Stimulated activated CD4-positive, alpha-beta T cell treated with anti-CD3 and anti-CD28 coated beads, Interleukin-4, amount 100 ng/mL, for 1 hour (primary cell): ENCODE measurements at places on chromosomes 7 and 10.

GRCh38 chr10:110410329-110411046, 87.2 kb upstream of the DUSP5 start:
- DNase-seq, result no peak

- DNase-seq, result no peak
These were observed 28.9 kb upstream of the ASAH2 start for GRCh38 chr10:50280049-50280841.

DNA sequence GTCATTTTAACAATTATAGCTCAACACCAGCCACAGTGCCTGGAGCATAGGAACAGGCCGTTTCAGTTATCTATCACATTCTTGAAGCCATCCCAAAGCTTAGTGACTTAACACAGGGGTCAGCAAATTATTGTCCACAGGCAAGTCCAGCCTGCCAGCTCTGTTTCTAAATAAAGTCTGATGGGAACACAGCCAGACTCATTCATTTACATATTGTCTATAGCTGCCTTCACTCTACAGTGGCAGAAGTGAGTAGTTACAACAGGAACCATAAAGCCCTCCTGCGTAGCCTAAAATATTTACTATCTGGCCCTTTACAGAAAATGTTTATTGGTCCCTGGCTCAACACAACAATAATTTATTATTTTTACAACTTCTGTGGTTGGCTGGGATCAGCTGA, 407.5 kb upstream of the AUTS2 start:
- no peak for DNase-seq

DNA sequence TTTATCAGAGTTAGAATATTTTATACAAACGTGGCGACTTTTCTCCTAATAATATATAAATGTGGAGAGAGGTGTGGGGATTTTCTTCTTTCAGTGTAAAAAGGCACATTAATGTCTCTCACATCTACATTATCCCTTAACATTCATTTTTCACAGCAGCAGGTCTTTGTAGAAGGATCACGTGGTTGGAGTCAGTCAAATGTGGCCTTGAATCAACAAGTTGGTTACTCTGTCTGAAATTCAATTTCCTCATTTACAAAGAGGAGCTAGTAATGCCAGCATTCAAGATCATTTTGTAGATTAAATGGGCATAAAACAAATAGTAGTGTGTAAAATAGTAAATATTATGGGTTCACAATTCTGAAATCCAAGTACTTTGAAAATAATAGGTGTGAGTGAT, 183.1 kb upstream of the SEMA3E start:
- DNase-seq, result no peak

DNA sequence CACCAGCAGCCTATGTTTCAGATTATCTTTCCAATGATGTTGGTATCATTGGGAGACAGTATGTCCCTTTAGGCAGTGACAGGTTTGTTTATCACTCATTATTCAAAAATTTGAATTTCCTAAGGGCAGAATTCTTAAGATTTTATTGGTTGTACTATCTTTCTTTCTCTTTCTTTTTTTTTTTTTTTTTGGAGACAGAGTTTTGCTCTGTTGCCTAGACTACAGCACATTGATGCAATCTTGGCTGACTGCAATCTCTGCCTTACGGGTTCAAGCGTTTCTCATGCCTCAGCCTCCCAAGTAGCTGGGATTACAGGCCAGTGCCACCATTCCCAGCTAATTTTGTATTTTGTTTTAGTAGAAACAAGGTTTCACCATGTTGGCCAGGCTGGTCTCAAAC, 111.2 kb downstream of the PON1 start:
- no peak for DNase-seq

DNA sequence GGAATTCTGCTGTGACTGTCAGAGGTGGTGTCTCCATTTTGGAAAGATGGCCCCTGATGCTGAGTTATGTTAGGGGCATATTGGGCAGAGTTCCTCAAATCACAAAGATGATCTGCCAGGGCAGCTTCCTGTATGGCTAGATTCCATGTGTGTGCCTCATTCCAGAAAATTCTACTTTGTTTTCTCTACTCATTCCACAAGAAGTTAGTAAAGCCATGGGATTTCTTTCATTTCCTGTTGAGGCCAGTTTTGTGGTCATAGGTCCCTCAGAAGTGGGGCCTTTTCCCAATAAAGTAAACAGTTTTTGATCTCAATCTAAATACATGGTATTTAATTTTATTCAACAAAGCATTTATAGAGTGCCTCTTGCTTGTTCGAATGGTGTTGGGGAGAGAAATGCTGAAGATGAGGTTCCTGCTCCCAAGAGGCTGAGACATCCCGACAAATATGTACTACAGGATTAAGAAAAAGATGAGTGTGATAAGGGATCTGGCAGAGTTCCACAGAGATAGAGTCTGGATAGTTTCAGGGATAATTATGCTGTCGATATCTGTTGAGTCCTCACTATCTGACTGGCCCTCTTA, 33.0 kb downstream of the MINDY4 start:
- DNase-seq, result no peak

GRCh38 chr10:69867699-69868558, 66.2 kb downstream of the COL13A1 start:
- no peak for DNase-seq

DNA sequence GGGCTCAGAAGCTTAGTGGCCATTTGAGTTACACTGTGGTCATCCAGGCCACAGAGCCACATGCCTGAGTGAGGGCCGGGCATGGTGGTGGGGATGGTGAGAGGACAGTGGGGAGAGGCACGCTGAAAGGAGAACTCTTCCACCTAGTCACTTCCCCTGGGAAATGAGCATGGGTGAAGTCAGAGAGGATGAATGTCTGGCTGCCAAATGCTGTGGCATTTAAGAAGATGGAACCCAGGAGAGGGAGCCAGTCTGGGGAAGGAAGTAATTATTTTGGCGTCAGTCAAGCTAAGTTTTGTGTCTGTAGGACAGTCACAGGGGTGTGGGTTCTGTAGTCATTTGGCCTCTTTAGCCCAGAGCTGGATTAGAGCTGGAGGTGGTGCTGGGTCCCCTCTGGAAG, 86.0 kb upstream of the PODXL start:
- no peak for DNase-seq

- DNase-seq, result no peak
These were observed 161.5 kb downstream of the SEMA3D start for GRCh38 chr7:85025312-85025756.

GRCh38 chr10:127920306-127921074, 13.6 kb downstream of the PTPRE start:
- no peak for DNase-seq

DNA sequence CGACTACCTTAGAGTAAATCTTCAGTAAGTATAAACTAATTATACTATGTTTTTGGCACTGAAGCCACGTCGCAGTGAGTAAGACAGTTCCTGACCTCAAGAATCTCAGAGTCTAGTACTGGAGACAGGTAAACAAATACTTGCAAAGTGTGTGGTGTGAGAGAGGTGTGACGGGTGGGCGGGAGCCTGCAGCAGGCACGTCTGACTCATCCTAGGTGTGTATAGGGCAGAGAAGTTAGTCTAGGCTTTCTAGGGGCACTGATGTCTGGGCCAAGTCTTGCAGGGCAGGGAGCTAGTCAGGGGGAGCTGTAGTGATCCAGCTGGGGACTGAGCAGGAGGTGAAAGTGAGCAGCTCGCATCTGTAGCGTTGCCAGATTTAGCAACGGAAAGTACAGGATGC, 35.9 kb upstream of the SFTPD start:
- DNase-seq, result peak; percentile 27

DNA sequence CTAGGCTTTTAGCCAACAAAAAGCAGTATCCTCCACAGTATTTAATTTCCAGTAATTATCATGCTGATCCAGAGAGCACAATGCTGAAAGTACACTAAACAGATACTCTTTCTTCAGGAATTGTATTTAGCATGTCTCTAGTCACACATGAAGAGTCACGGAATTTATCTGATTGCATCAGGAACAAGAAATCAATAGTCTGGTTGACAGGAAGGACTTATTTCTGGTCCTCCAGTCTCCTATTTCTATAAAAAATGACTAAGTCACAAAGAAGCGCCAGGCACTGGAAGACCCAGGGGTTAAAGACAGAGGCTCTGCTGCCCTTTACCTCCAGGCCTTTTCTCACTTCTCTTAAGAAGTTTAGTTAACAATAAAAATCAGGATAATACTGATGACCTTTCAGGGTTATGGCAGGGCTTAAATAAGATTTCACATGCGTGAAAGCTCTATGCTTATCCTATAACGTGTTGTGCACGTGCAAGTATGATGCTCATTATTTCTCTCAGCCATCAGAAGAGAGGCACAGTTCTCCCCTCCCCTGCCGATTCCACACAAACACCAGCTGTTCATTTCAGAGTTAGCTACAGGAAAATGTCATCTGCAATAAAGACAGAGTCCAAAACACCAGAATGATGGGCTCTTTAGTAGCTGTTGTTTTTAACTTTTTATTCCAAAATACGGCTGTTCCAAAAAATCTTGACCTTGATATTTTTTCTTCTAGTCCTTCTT, 36.9 kb downstream of the SLC26A4 start:
- no peak for DNase-seq

DNA sequence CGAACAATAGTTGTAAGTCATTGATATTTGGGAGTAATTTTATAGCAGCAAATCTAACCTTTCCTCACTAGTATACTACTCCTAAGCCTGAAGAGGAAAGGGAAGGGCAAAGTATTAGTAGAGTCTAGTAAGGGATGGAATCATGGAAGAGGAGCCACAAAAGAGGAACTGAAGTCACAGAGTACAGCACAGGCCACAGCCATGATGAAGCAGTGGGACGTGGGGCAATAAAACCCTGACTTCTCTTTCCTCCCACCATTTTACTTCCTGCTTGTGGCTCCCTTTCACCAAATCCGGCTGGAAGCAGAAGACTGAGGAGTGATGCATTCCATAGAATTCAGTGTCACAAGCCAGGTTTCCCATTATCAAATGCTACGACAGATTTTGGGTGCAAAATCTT, 58.7 kb downstream of the CABCOCO1 start:
- no peak for DNase-seq

DNA sequence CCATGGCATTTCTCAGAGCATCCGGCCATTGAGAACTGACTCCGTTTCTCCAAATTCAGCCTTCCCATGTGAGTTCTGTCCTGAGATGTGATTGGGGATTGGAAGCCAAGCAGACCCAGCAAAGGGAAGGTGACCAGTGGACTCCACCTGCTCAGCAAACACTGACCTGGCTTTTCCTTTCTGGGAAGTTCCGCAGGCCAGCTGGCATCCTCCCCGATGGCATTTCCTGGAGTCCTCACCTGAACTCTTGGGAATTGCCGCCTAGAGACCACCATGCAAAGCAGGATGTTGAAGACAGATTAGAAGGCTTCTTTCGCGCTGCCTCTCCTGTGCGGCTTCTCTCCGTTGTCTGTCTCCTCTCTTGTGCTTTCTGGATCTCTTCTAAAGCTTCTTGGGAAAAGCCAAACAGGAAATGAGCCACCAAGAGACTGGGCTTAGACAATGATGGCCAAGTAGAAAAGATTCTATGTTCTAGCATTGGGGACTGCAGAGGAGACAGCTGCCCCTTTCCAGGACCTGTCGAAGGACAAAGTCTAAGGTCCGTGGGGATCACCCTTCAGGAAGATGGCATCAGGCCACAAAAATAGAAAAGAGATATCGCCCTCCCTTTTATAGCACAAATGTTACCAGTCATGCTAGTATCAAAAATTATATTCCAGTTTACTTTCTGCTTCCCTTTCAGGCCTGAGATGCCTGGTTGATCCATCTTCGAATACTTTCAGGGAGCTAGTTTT, 103.7 kb upstream of the INSYN2A start:
- no peak for DNase-seq

DNA sequence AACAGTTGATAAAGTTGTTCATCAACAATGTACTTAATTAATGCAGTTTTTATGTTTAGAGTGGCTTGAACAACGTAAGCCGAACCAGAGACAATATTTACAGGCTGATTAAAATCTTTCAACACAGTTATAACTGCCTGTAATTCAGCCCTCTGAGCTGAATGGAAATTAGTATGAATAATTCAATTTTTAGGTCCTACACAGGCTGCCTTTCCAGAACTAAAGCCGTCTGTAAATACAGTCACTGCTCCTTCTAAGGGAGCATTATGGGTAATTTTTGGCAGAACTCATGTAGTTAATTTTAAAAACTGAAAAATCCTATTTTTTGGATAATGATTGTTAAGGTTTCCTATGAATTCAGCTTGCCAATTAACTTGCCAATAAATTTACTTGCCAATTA, 2.6 kb upstream of the GIMAP4 start:
- no peak for DNase-seq

DNA sequence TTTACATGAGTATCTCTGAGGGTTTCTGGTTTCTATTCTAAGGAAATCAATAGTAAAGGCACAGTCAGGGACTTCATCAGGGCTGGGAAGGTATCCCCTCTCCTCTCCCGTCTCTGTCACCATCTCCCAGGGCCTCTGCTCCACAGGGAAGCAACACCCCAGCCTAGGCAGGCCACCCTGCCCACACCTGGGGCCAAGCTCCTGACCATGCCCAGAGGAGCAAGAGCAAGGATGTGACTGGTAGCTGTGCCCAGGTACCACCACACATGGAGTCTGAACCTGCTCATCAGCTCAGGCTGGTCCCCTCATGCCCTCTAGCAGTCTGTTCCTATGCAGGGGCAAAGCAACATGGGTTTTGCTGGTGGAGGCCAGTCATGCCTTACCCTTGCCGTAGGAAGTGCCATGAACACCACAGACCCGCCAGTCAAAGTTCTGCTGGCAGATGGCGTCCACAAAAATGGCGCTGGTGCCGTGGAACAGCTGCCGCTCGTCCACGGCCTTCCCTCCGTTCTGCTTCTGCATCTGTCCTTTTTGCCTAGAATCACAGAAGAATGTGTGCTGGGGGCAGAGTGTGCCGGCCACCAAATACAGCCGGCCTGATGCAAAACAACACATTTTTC, 36.8 kb downstream of the PARP12 start:
- DNase-seq, result no peak

GRCh38 chr10:132100556-132101349, 35.0 kb downstream of the JAKMIP3 start:
- no peak for DNase-seq

DNA sequence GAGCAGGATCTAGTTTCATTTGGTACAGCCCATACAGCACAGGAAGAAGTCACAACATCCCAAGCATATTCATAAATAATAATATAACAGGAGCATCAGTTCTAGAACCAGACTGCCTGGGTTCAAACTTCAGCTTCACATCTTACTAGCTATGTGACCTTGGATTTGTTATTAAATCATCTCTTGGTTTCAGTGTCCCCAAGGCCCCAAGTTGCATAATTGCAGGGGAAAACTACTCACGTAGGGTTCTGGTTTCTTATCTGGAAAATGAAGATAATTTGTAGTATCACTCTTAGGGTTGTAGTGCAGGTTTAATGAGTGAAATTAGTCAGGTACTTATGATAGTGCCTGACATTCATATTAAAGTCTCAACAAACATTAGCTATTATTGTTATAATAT, 5.5 kb upstream of the IQUB start:
- DNase-seq, result no peak
